ENCODE measurements at places on chromosomes 7 and 10.

GRCh38 chr10:68870545-68871104 lies 30.5 kb upstream of the DDX50 start:
- no peak for DNase-seq

GRCh38 chr10:124743191-124744101 lies 732 bp downstream of the FAM53B start:
- DNase-seq = no peak

DNA sequence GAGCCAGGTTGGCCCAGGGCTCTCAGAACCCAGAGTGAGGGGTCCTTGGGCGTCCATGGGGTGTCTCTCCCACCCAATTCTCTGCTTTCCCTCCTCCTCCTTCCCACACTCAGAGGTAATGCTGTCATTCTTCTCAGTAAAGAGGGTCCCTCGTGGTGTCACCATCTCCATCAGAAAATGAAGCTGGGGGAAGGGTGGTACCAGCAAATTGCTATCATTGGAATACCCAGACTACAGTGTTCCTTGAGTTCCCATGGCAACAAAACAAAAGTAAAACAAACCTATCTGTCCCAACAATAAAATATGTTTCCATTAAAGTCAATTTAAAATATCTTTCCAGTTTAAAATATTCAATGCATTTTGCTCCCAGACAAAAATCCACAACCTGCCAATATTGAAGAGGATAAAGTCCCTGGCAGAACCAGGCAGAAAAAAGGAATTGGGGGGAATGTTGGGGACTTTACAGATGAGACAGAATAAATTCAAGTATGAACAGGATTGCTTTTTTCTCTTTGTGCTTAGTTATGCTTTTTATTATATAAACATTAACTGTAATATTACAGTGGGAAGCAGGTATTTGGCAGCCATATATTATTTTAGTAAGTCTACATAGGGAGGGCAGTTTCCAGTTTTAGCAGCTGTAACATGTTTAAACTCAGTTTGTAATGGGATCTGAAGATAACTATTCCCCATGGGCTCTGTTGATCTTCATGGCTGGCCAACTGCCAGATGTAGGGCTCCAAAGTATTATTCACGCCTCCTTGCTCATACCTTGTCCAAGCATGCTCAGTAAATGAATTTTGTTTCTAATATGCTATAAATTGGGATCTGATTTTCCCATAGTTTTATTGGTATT lies 182.1 kb downstream of the ARID5B start:
- DNase-seq = no peak

- no peak for DNase-seq
These were observed 63.7 kb downstream of the PWWP2B start for GRCh38 chr10:132460691-132461090.

DNA sequence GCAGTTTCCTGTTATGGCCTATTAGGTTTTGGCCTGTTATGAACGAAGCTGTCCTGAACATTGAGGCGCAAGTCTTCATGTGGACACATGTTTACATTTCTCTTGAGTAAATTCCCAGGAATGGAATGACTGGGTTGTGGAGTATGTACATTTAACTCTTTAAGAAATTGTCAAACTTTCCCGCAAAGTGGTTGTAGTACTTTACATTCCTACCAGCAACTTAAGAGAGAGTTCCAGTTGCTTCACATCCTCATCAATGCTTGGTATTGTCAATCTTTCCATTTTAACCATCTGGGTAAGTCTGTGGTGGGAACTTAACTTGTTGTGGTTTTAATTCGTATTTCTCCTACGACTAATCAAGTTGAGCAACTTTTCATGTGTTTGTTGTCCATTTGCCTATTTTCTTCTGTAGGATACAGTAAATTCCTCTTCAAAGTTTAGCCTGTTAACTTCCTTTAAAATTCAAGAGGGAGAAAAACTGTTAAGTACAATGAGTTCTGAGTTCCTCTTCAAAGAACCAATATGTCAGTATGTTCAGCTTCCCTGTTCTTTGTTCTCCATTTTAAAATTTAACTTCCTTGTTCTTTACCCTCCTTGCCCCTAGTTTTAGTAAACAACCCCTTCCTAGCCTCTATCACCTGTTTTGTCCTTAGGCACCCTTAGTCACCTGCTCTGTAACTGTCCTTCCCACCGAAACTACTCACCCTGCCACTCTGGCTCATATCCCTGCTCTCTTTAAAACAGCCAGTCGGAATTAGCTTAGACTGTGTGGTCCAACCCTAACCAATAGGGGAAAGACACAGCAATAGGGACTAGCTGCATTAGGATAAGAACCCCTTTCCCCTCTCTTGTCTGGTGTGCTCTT lies 74.0 kb downstream of the FAM241B start:
- no peak for DNase-seq

- no peak for DNase-seq
These were observed 7.6 kb downstream of the LOXL4 start for GRCh38 chr10:98260350-98260749.

DNA sequence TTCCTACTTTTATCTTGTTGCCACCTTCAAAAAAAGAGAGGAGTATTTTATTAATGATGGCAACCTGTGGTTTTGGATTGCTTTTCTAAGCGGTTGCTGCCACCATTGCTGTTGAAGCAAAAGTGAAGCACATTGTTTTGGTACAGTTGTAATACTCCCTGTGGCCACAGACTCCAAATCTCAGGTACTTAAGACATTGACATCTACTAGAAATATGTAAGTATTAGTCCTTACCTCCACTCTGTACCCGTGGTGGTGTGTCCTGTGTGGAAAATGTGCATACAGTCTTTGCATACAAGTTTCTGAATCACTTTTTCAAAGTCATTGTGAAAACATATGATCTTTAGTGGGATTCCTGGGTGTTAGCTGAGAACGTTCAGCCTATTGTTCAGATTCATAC lies 85.7 kb downstream of the ANLN start:
- DNase-seq = no peak

GRCh38 chr10:132309471-132309865 lies 1.7 kb upstream of the STK32C start:
- no peak for DNase-seq

GRCh38 chr7:86942081-86942480 lies 117.4 kb downstream of the ELAPOR2 start:
- no peak for DNase-seq

DNA sequence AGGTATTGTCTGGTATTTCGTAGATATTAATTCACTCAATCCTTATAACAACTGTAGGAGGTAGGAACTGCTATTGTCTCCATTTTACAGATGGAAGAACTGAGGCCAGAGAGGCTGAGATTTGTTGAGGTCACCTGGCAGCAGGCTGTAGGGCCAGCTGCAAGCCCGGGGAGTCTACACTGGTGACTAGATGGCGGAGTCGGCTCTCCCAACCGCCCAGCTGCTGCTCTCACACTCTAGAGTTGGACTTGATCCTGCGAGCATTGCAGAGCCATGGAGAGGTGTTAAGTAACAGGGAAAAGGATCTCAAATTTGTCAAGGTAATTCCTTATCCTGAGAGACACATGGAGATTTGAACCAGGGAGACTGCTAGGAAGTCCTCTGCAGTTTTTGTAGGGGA lies 124.1 kb downstream of the CAMK1D start:
- DNase-seq = no peak

DNA sequence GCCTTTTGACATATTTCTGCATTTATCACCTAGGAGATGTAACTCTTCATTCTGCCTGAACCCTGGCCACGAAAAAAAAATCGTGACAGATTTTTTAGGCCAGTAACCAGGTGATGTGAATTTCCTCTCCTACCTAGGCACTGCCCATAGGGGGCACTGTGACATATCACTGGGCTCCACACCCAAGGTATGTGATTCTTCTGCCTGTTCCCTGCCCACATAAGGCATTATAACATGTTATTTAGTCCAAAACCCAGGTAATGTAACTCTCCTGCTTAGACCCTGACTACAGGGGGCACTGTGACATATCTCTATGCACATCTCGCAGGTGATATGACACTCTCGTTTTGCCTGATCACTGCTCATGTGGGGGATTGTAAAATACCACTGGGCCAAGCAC lies 29.5 kb upstream of the ZNF107 start:
- no peak for DNase-seq

GRCh38 chr10:70828923-70829322 lies 13.2 kb downstream of the SGPL1 start:
- DNase-seq = no peak

DNA sequence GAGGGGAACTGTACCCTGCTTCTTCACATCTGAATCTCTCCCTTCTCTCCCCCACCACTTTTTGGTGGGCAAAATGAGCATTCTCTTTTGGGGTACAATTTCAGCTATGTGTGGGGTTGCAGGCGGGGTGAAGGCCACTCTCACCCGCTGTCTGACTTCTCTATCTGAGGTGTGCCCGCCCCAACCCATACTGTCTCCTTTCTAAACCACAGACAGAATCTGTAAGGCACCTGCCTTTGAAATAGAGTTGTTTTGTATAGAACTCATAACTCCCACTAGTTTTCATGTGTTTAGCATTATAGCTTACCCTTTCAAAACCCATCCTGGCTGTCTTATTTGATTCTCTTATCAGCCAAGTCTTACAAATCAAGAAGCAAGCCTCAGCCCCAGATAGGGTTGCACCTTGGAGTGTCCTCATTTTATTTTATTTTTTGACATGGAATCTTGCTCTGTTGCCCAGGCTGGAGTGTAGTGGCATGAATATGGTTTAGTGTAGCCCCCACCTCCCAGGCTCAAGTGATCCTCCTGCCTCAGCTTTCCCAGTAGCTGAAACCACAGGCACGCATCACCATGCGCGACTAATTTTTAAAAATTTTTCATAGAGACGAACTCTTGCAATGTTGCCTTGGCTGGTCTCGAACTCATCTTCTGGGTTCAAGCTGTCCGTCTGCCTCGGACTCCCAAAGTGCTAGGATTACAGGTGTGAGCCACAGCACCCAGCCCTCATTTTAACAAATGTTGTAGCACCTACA lies 11.9 kb downstream of the TSPAN14 start:
- peak; percentile 49 for DNase-seq

DNA sequence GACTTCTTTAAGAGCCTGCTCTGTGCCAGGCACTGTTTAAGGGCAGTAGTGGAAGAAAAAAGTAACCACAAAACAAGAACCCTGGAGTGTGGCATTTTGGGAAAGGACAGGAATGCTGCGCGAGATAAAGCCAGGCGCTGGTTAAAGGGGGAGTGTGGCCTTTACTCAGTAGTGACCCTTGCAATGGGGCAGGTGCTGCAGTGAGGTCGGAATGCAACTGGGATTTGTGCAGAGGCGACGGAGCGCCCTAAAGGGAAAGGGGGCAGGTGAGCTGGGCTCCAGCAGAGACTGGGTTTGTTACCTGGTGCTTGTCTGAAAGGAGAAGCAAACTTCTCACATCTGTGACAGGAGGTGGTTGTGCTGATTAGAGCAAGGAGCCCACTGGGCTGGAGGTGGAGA lies 263.6 kb downstream of the ACTR3B start:
- no peak for DNase-seq

- no peak for DNase-seq
These were observed 31.8 kb downstream of the SMURF1 start for GRCh38 chr7:99112097-99112496.

GRCh38 chr7:139743267-139743966 lies 34.4 kb downstream of the HIPK2 start:
- DNase-seq = no peak

DNA sequence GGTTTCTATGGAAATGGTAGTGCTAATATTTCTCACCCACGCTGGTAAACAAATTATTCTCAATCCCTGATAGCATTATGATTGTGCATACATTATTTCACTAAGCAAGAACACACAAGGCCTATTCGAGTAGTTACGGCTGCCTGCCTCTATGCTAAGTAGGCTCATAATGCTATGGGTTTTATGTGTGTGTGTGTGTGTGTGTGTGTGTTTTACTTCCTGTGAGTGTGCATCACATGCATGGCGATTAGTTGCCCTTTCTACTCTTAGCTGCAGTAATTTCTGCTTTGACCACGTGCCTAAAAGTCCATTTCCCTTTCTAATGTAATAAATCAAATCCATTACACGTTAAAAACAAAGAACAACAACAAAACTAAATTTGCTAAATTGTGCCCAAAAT lies 117.0 kb downstream of the CHCHD3 start:
- DNase-seq = no peak

DNA sequence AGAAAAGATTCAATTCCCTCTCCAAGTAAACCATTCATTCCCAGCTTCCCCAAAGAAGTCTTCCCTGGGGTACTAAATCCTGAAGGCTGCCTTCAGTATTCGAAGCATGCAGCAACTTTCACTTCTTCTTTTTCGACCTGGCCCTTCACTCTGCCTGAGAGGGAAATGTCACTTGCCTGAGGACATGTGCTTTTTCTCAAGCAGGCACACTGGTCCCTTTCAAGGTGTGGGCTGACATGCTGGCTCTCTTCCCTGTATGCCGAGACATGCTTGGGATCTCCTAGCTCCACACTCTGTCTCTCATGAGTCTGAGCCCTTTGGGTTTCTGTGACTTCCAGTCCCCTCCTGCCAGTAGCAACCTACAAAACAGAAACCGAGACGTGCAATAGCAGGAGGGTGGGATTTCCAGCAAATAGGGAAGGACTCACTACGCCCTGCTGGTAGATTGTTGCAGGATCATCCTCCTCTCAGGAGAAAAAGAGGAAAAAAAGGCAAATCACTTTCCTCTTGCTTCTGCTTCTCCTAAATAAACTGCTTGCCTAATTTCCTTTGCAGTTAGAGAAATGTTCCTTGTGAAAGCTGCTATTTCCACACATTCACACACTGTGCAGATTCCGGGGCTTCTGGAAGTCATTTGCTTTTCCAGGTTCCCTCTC lies 33.5 kb downstream of the FIGNL1 start:
- no peak for DNase-seq

DNA sequence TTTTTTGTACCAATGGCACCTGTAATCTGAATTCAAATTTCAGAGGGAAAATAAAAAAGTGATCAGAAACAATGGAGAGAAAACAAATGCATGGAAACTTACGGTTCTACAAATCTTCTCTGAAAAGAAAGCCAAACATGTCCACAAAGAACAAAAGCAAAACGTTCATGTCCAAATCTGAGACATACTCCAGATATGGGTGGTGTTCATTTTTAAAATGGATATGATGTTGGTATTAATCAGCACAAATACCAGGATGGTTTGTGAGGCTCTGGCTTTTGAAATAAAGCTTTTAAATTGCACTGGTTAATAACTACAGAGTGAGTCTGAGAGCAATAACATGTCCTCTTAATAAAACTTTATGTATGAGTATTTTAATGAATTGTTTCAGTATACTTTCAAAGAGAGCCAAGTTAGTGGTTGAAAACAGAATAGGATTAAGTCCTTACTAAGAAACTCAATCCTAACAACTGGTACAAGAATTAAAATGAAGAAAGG lies 366.4 kb downstream of the INHBA start:
- DNase-seq = no peak

DNA sequence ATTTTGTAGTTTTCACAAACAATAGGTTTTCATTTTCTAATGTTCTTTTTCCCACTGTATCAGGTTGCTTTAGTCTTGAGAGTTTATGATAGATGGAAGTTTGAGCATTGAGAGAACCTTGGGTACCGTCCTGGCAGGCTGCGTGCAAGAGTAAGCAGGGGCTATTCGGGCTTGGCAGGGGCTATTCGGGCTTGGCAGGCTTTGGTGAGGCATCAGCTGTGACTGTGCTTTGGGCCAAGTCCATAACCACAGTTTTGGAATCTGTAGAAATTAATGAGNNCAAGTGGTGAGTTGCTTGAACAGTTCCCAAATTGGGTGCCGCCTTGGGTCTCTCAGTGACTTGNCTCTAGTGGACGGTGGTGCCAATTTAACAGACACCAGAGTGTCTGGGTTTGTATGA lies 424.6 kb downstream of the PAXIP1 start:
- DNase-seq = no peak

- DNase-seq = no peak
These were observed 36.6 kb upstream of the PDLIM1 start for GRCh38 chr10:95327367-95327766.

- DNase-seq = no peak
These were observed 9.4 kb upstream of the PPIA start for GRCh38 chr7:44787041-44787440.

GRCh38 chr10:77679217-77679616 lies 41.6 kb upstream of the KCNMA1 start:
- DNase-seq = no peak

Data from activated effector memory CD4-positive, alpha-beta T cell treated with Interleukin-2 at 50 U/mL for 16 hours (primary cell).